ENCODE measurements at places on chromosomes 6 and 20.

DNA sequence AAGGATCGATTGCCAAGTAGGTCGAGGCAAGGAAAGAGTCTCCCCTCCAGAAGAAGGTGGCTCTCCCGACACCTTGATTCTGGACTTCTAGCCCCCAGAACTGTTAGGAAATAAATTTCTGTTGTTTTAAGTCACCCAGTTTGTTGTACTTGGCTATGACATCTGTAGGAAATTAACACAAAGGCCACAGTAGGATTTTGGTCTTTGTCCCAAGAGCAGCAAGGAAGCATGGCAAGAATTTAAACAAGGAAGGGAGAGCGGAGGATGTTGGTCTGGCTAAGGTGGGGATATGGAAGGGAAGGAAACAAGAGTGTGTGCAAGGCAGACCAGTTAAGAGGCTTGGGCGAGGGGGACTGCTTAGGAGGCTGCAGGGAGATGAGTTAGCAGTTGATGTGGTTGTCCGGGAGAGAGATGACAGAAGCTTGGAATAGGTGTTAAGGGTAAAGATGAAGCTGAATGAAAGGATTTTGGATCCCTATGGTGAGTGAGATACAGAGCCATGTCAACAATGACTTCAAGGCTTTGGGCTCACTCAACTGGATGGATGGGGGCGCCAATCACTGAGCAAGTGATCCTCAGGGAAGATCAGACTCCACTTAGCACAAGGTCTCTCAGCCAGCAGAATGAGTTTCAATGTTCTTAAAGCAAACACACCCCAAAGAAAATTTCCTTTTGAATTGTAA lies 140.5 kb upstream of the ZNF217 start:
- no peak for DNase-seq

- DNase-seq: no peak
These were observed 239.7 kb downstream of the TTLL2 start for GRCh38 chr6:167564416-167565250.

GRCh38 chr6:121925024-121925423 lies 474.4 kb upstream of the HSF2 start:
- DNase-seq: no peak

- peak; percentile 41 for DNase-seq
These were observed 36.3 kb upstream of the DACT2 start for GRCh38 chr6:168355716-168356522.

GRCh38 chr6:84445068-84445467 lies 217.6 kb upstream of the CEP162 start:
- no peak for DNase-seq

DNA sequence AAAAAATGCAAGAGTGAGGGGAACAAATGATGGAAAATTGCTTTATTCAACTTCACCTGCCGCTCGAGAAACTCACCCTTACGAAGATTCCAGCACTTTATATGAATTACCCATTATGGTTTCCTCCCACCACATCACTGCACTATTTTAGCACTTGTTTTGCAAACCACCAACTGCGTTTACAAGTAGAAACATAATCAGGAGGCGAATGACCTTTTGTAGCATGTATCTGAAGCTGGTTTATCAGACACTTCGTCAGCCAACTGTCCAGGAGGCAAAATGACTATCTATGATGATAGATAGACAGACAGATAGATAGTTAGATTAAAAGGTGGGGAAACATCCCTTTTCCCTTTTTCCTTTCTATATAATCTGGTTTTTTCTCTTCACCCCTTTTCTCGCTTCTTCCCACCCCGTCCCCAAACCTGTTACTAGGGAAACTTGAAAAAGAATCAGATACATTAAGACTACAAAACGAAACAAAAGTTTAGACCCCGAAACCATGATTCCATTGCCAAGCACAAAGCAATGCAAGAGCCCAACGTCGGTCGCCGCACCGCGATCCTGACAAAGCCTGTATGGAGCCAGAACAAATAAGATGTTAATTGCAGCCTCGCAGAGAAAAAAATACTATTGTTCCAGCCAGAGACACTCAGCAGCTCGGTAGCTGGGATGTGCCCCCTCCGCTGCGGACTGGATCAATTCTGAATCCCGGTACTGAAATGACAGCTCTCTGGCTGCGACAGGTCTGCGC lies 933 bp upstream of the ADGRB3 start:
- no peak for DNase-seq

DNA sequence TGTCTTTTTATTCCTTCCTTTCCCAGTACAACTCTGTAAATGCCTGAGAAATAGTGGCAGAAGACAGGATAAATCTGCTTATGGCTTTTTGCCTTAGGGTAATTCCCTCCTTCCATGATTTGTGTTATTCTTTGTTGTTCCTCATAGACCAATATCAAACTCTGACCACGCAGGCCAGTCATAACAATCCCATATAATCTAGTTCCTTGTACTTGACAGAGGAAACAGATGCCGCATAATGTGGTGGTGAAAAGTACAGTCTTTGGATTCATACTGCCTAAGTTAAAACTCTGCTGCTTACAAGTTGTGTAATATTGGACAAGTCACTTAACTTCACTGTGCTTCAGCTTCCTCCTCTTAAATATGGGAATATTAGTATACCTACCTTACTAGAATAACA lies 8.2 kb upstream of the BAG2 start:
- no peak for DNase-seq

DNA sequence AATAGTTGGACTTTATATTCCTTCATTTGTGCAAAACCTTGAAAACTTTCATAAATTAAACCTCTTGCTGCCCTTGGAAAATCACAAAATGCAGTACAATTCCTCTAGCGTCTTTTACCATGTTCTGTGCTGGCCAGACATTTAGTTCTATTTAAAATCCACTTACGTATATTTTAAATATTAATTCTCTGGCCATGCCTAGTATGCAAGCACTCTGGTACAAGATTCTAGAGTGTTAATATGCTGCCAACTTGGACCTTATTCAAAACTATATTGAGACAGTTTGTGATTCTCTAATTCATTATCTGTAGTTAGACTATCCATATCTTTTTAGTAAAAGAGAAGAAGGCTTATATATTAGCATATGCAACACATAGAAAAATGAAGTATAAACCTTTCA lies 328.1 kb downstream of the ARHGAP18 start:
- no peak for DNase-seq

GRCh38 chr20:36802326-36803222 lies 29.0 kb upstream of the DSN1 start:
- no peak for DNase-seq

DNA sequence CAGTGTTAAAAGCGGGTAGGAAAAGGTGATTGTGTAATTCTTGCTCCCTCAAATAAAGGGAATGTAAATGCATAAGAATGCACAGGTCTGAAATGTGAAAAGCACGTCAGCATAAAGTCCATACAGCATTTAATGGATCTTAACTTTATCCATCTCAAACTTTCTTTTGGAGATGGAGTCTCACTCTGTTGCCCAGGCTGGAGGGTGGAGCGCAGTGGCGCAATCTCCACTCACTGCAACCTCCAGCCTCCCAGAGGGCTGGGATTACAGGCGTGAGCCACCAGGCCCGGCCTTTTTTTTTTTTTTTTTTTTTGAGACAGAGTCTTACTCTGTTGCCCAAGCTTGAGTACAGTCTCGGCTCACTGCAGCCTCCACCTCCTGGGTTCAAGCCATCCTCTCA lies 33.4 kb downstream of the RNASET2 start:
- DNase-seq: no peak

GRCh38 chr6:48541649-48542048 lies 430.7 kb upstream of the PTCHD4 start:
- DNase-seq: no peak
